Stimulated activated CD4-positive, alpha-beta T cell treated with anti-CD3 and anti-CD28 coated beads, Interleukin-15, amount 100 ng/mL, for 1 hour (primary cell): ENCODE measurements at places on chromosomes 3 and 15.

DNA sequence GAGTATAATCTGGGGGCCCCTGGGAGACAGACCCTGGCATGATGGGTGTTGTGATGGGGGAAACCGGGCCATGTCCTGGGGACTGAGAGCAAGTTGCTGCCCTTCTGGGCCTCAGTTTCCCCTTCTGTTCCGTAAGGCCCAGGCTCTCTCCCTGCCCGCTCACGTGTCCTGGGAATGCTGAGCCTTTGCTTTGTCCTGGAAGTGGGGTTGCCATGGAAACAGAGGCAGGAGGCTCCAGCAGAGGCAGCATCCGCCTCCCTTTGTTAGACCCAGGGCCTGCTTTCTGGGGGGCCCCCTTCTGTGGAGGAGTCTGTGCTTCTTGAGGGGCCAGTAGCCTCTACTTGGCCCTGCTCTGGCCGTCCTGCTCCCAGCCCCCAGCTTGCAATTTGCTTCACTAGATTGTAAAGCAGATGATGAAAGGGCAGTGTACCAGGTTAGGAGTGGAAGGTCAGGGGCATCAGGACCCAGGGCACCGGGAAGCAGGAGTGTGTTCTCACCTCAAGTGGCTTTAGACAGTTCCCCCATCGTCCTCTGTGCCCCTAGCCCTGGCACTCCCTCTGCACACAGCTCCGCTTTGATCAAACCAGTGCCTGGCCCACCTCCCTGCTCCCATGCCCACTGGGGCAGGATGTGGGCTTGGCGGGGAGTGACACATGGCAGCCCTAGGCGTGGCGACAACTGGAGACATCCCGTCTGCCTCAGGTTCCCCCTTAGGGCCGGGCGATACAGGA, 105.6 kb downstream of the FBLN2 start:
- no peak for DNase-seq

DNA sequence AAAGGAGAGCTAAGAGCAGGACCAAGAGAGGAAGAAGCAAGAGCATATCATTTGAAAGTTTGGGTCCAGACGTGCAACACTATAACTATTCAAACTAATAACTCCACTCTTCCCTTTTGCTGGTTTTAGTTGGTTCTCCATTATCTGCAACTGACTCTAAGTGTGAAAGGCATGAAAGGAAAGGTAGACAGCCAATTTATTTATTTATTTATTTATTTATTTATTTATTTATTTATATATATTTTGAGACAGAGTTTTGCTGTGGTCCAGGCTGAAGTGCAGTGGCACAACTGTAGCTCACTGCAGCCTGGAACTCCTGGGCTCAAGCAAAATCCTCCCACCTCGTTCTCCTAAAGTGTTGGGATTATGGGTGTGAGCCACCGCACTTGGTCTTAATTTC, 22.1 kb upstream of the PIK3CB start:
- no peak for DNase-seq

DNA sequence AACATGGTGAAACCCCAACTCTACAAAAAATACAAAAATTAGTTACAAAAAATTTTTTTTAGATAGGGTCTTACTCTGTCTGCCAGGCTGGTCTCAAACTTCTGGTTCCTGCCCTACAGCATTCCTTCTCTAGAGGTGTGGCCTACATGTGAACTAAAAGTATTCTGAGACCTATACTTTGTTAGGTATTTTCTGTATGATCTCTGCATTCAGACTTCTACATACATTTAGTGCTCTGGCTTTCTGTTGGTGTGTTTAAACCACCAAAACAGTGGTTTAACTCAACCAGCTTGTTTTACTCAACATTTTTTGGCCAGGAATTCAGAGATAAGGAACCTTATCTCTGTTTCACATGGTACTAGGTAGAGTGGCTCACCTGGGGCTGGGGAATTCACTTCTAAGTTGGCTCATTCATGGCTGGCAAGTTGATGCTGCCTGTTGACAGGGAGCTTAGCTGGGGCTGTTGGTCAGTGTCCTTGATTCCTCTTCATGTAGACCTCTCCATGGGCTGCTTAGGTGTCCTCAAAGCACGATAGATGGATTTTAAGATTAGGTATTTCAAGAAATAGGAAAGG, 41.4 kb upstream of the BSN start:
- DNase-seq, result no peak

DNA sequence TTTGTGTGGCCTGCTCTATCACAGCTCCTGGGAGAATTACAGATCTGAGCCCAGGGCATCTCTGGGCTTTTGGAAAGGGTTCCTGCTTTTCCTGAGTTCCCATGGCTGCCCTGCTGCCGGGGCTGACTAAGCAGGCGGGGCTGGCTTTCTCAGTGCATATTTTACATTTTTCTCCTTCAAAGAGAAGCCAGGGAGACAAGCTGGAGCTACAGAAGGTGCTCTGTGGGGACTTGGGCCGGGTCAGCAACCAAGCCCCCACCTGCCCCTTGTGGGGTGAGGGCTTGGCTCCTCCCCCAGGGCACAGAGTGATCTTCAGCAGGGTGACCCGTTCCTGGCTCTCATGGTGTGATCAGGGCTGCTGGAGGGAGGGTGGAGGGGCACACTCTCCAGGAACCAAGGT, 17.4 kb downstream of the ABTB1 start:
- DNase-seq, result no peak

DNA sequence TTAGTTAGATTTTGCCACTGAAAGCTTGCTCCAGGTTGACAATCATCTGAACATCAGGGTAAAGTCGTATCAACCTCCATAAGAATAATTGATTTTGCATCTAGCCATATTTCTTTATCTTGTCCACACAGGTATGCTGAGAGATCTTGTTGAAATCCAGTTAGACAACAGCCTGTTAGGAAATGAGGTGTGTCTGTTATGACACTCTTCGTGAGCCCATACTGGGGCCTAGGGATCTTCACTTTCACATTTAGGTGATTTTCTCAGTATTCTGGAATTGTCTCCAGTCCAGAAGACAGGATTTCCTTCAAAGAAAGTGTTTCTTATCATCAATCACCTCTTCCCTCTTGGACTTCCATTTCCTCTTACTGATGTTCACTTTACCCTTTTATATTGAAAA, 18.1 kb downstream of the DNAJB11 start:
- DNase-seq, result no peak

GRCh38 chr3:128932516-128933212, 53.2 kb downstream of the ACAD9 start:
- DNase-seq, result no peak

DNA sequence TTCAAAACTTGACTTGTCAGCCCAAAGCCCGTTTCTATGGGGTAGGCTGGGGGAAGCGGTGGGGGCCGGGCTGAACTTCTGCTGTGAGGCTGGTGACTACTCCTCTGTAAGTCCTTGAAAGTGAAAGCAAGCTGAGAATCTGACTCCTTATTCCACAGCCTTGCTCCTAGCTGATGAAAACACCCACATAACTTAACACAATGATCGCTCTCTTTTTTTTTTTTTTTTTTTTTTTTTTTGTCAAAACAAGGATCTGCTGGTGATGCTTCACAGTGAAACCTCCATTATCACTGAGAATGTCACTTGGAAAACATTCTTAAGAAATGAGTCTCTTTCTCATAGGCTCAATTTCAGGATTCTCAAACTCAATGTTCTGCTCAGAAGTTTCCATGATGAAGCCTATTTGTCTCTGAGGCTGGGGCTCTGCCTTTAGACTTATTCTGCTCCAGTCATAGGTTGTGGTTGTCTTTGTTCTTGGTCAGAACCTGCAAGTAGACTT, 31.4 kb upstream of the TKT start:
- DNase-seq, result no peak

DNA sequence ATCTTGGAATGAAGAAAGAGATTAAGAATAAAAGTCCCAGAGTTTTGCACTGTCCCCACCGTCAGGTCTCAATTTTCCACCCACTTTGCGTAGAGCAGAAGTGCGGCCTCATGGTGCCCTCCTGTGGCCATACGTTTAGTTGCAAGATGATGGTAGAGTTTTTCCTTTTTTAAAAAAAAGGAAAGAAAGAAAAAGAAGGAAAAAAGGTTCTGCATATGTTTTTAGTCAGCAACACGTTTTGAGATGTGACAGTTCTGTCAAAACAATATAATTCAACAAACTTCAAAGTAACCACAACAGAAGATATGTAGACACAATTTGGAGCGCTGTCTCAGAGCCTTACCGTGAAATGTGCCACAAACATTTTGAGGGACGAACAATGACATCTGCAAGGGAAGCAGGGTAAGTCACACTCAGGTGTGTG, 24.6 kb downstream of the EBLN2 start:
- DNase-seq, result peak; percentile 22

DNA sequence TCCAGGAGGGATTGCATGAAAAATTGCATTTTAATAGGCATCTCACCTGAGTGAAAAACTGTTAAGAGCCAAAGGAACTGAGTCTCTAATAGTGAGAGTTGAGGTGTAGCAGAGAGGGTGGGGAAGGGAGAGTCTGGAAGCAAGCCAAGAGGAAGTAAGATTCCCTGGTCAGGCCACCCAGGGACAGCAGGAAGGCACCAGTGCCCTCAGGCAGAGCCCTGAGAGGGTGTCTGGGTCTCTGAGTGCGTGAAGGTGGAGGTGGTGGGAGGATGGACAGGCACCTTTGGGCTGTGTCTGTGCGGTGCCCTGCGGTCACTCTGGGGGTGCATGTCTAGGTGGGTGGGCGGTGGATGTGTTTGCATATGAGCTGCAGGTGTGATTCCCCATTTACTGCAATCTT, 300.4 kb upstream of the ROPN1 start:
- DNase-seq, result no peak

GRCh38 chr3:172061724-172062184, 22.4 kb downstream of the FNDC3B start:
- no peak for DNase-seq

DNA sequence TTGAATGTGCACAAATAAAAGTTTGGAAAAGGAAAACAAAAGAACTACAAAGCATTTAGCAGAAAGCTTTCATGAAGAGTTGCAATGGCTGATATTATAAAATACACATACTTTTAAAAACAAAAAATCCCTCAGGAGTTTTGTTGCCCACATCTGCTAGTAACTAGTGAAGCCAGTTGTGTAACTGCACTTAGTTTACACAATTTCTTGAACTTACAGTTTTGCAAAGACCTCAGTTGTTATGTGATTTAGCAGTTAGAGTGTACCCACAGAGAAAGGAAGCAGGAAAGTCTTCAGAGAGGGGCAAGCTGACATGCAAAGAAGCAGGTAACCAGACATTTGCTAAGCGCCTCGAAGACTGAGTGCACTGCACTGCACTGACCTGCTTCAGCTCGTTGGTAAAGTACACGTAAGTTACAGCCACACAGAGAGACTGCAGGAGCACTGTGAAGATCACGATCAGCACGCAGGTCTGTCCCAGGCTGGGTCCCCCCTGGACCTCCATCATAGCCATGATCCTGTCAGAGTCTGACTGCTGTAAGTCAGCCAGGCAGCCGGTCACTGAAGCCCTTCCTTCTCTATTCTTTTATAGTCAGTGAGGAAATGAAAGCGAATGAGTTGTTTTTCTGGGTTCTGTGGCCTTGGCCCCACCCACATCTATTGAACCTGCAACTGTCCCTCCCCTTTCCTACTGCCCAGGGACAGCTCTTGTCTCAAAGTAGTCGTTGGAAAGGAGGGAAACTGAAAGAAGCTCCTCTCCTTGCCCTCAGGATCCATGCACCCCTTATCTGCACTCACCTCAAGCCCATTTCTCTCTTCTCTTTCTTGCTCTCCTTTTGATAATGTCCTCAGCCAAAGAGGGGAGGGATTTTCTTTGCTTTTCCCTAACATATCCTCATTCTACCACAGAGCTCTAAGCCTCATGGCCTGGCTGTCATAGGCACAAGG, at the start of gene TNFSF10:
TSS of gene TNFSF10 (minus strand) at position 560 of the 948 bp plus-strand sequence. CDS start at position 514, 46 bp downstream.
- peak; percentile 24 for DNase-seq

GRCh38 chr3:127525373-127525772, 65.2 kb downstream of the TPRA1 start:
- DNase-seq, result no peak

GRCh38 chr3:49674497-49674983, 389 bp downstream of the APEH start:
- no peak for DNase-seq

- DNase-seq, result peak; percentile 58
Observed at GRCh38 chr3:49171119-49171774, at the start of gene KLHDC8B. KLHDC8B (plus strand) TSS chr3:49171598; CDS start chr3:49172770, 1,172 bp downstream.

- DNase-seq, result no peak
Observed at GRCh38 chr15:49135911-49136310, 19.5 kb downstream of the COPS2 start.

GRCh38 chr3:184954251-184954650, 142.3 kb downstream of the VPS8 start:
- no peak for DNase-seq

DNA sequence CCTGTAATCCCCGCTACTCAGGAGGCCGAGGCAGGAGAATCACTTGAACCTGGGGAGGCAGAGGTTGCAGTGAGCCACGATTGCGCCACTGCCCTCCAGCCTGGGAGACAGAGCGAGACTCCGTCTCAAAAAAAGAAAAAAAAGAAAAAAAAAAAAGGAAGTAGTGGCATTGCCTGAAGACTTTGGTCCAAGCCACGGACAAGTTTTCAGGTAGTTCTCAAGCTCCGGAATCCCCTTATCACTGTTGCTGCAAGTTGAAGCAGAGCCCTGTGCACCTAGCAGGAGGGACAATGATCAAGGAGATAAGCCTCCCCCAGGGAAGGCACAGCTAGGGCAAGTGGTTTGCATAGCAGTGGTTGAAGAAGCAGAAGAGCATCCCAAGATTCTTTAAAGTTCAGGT, 97.6 kb downstream of the MEX3B start:
- DNase-seq, result no peak

DNA sequence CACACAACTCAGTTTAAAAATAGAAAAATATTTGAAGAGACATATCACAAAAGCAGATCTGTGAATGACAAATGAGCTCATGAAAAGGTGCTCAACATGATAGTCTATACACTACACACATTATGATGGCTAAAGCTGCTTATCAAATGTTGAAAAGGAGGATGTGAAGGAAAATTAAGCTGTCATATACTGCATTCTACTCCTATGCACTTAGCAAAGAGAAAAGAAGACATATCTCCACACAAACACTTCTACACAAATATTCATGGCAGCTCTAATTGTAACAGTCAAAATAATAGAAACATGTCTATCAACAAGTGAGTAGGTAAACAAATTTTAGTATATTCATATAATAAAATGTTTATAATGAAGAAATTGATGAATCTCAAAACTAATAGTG, 540.5 kb downstream of the PLOD2 start:
- no peak for DNase-seq

DNA sequence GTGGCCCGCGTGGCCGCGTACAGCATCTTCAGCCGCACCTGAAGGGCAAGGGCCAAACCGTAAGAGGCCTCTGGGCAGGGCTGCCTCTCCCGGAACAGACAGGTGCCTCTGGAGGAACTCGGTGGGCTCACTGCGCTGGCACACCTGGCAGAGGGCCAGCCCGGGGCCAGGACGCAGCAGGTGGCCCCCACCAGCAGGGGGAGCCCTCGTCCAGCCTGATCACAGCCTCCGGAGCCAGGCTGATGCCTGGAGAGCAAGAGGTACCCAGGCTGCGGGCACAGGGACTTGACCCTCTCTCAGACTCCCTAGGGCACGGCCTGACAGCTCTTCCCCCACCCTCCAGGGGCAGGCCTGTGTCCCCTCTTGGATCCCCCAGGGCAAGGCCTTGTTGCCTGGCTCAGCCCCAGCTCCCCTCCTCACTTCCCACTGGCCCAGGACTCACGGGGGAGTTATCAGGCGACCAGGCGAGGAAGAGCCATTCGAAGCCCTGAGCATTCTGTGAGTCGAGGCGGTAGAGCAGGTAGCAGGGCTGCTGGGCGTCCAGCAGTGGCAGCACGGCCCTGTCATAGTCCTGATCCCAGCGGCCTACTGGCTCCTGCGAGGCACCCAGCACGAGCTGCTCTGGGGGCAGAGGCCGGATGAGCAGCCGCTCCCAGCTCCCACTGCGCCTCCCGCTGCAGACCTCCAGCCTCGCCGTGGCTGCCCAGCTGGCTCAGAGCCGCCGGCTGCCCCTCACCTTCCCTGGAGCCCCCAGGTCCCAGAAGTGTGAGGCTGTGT, 6.2 kb upstream of the TLR9 start:
- peak; percentile 79 for DNase-seq
